CD4-positive, alpha-beta T cell treated with Interferon alpha-2 for 1 hour (primary cell): ENCODE measurements at places on chromosomes 4 and X.
A peak's percentile ranks its signal among the peaks of the same experiment; 100 is the strongest.

- DNase-seq: no peak
These were observed 46.2 kb downstream of the PDS5A start for GRCh38 chr4:39931441-39931901.

- no peak for DNase-seq
These were observed 112.2 kb downstream of the IL13RA2 start for GRCh38 chrX:114905251-114905650.

GRCh38 chrX:16839852-16840460 lies 30.2 kb downstream of the RBBP7 start:
- no peak for DNase-seq

- DNase-seq: no peak
These were observed 221.3 kb downstream of the PPP3CA start for GRCh38 chr4:101126059-101126458.

GRCh38 chr4:20483416-20483815 lies 216.8 kb upstream of the PACRGL start:
- DNase-seq: no peak

GRCh38 chr4:3328814-3329663 lies 36.2 kb downstream of the RGS12 start:
- DNase-seq: no peak

GRCh38 chrX:30253257-30253656 lies 6.3 kb downstream of the MAGEB1 start:
- DNase-seq: no peak

- DNase-seq: no peak
These were observed 12.8 kb downstream of the SCARB2 start for GRCh38 chr4:76200771-76201231.

DNA sequence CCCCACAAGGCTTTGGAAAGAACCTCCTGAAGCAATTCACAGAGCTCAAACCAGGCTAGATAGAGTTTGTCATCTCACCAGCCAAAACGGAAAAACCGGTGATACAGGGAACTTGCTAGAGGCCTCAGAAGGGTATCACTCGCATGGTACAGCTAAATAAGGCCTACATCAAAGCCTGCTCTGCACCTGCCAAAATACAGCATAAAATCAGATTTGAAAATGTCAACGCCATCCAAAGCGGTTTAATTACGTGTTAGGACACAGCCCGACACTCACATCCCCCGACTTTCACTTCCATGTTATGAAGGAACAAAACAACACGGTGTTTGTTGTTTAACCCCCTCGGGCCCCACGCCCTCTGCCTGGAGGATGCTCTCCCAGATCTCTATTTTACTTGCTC lies 65.0 kb downstream of the MAPK10 start:
- no peak for DNase-seq

DNA sequence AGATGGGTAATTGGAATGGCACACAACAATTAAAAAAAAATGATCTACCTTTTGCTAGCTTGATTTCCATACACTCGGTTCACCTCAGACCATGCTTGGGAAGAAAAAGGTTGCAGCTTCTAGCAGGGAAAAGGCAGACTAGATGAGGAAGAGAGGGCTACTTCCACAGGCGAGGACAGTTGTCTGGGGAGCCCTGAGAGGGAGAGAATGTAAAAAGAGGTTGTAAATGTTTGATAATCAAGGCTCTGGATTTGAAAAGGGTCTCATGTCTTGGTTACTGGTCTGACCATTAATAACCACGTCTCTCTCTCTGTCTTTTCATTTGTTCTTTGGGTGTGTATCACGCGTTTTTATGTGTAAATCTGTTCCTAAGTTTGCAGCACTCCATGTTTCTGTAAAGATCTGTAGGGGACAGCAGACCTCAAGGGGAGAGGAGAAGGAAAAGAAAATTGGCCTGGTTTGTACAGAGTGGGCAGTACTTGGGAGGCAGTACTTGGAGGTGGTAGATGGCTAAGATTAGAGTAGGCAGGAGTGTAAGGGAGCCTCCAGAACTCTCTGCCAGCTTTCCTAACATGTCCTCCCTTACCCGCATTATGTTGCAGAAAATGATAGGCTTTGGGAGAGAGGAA lies 750 bp downstream of the ARMCX5 start:
- DNase-seq: no peak

DNA sequence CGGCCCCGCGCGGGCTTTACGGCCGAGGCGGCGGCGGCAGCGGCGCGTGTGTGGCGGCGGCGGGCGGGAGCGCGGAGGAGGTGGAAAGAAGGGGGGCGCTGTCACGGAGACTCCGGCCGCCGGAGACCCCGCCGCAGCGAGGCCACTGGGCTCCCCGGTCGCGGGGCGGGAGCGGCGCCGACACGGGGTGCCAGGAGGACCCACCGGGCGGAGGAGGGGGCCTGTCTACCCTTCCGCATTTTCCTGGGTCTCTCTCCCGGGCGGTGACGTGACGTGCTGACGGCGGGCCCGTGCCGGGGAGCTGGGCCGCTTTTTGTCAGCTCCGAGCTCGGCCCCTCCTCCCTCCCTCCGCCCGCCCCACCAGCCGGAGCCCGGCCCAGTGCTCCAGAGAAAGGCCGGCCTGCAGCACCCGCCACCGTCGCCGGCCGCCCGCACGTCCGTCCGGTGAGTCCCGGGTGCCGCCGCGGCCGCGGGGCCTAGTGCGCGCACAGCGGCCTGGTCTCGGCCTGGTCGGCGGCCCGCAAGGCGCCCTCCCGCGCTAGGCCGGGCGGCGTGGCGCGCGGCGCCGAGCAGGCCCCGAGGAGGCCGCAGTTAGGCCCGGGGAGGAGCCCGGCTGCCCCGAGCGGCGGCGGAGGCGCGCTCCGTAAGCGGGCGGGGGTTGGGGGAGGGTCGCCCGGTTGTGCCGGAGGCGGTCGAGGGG lies at the start of gene ZFX:
ZFX (plus strand) TSS at position 379 of the 700 bp plus-strand sequence. CDS start 23,014 bp downstream, outside the sequence.
- DNase-seq: peak; percentile 79

- no peak for DNase-seq
These were observed 27.9 kb downstream of the RAB40AL start for GRCh38 chrX:102964940-102965339.
